Stimulated activated CD8-positive, alpha-beta memory T cell treated with anti-CD3 and anti-CD28 coated beads, Interleukin-4, amount 100 ng/mL, for 1 hour (primary cell): ENCODE measurements at places on chromosomes 1 and 21.

DNA sequence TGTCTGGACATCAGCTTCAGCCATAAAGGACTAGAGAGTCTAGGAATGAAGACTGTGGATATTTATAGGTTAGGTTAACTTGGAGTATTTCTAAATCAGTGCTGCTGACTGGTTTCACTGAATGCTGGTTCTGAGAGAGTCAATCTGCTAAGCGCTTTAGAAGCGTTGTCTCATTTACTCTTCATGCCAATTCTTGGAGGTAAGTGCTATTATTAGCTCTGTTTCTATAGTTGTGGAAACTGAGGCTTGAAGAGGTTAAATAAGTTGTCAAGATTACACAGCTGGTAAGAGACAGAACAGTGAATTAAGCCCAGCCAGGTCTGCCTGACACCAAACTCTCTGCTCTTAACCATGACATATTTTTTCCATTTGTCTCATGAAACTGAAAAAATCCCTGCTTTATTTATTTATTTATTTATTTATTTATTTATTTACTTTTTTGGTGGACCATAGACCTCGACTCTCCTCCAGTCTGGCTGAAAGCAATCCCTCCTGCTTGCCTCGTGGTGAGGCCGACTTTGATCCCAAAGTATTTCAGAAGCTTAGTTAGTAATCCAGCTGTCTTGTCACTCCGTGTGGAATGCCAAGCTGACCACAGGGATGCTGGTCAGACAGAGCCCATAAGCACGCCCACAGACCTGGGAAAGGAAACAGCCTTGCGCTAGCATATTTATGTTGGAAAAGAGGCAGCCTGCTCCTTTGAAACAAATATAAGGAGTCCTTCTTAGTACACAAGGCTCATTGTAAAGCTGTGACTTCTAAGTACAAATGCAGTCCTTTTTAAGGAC is 16.9 kb downstream of the NTMT2 start:
- DNase-seq: no peak

DNA sequence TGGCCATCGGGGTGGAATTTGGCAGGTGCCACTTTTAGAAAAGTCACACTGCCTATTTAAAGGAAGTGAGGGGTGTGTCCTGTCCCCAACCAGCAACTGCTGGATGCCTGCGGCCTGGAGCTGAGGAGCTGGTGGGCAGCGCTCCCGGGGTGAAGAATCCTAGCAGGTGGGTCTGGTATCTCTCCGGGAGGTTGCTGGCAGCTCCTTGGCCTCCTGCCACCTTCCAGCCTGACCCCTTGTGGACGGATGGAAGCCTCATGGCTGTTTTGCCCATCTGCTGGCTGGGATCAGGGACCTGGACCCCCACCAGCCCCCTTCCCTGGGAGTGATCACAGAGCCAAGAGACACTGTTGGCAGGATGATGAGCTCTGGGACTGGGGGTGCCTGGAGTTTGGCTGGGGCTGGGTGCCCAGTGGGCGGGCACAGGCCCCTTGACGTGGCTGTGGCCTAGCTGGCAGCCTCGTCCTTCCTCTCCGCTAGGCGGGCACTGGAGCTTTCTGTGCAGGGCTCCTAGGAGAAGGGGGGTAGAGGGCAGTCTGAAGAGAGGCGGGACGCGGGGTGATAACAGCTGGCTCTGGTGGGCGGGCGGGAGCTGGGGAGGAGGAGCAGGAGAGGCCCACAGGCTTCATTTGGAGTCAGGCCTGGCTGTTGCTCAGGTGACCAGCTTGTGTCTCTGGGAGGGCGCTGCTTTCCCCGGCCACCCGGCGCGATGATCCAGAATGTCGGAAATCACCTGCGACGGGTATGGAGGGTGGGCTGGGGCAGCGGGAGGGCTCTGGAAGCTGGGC is at the start of gene ACOT11:
ACOT11 (plus strand) TSS at position 628 of the 788 bp plus-strand sequence; CDS start at position 710, 82 bp downstream.
- no peak for DNase-seq

DNA sequence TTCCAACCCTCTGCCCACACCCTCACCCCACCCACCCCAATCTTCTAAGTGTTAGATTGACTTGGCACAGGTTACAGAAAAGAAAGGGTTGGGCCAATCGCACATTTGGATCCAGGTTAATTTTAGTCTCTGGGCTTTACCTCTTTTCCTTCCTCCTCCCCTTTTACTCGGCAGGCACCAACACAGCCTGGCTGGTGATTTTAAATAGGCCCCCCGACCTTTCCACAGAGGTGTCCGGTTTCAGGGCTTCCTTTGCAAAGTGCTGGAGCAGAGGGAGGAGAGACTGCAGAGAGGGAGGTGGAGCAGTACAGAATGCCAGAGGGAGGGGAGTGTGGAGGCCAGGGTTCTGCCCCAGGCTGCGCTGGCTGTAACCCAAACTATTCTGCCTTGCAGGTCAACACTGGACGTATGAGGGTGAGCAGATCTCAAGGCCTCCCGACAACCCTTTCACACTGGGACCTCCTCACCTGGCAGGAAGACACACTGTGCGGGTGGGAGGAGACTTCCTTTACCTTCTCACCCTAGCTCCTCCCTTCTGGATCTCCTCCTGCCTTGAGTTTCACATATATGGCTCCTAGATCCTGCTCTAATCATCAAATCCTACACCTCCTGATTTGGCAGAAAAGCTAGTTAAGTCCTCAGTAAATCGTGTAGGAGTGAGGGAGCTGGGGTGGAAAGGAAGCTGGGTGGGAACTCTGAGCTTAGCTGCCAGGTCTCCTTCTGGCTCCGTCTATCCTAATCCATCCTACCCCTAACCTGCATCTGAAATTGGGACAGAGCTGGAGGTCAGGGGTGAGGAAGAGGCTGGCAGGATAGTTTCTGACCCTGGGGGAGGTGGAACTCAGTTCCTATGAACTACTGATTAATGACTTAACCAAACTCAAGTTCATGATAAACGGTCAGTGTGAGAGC is 2.4 kb downstream of the CA14 start:
- DNase-seq: no peak

DNA sequence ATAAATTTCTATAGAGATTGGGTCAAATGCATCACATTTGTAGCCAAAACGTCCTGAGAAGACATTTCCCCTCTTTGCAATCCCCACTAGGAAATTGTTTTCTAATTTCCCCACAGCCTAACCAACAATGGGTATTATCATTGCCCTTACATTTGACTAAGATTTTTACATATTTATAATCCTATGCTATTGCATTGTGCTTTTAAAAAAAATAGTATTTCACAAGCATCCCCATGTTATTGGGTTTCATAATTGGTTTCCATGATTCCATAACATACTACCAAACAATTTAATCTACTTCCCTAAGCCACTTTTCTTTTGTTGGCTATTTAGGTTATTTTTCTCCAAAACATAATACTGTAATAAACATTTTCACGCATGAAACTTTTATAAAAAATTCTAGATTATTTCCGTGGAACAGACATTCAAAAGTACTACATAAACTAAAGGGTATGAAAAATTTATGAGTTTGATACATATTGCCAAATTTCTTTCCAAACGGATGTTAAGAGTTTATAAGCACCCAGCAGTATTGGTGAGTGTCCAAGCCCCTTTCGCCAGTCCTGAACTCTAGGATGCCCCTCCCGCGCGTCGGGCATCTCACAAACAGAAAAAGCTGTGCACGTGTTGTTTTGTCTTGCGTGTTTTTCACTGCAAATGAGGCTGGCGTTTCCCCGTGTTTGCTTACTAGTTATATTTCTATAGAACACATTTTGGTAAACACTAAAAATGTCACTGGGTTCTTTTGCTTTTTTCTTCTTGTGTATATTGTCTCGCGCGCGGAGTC is 2.0 kb upstream of the LHX4 start:
- DNase-seq: no peak

GRCh38 chr1:36918604-36919003 is 115.7 kb downstream of the GRIK3 start:
- no peak for DNase-seq

DNA sequence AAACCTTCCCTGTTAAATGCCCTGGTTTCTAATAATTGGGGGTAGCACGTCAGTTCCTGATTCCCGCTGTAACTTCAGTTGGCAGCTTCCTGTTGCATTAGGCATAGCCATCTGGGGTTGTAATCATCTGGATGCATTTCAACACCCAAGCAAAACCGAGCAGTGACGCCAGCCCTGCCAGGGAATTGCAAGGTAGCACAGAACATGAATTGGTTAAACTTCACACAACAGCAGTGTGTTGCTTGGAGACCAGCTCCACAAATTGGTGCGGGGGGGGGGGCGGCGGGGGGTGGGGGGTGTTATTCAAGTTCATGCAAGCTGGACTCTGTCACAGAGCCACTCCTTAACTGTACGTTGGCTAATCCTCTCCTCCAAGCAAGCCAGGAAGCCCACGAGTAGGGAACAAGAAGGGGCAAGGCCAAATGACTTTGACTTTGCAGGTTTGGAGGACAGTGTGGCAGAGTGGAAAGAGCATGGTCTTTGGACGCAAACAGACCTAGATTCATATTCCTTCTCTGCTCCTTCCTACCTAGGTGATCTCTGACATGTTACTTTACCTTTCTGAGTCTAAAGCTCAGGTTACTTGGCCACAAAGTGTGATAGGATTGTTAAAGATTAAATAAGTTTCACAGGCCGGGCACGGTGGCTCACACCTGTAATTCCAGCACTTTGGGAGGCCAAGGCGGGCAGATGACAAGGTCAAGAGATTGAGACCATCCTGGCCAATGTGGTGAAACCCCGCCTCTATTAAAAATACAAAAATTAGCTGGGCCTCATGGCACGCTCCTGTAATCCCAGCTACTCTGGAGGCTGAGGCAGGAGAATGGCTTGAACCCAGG is 4.7 kb downstream of the LAX1 start:
- no peak for DNase-seq

DNA sequence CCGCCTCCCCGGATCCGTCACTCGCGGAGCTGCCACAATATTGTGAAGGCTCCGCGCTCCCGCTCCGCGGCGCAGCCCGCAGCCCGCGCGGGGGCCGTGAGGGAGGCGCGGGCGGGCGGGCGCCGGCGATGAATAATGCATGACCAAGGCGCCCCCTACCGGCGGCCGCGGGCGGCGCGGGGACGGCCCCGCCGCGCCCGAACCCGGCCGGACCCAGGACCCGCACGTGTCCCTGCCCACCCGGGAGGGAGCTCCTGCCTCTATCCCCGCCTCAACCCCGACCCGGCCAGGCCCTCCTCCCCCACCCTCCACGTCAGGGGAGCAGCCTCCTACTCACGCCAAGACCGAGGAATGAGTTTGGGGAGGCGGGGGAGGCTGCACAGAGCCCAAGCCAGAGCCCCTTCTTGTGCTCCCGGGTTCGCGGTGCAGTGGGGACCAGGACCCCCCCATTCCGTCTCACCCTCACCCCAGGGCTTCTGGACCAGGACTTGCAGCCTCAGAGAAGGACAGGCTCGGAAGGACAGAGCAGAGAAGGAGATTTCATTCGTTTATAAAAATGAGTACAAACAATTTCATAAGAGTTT is 70.8 kb upstream of the CASZ1 start:
- DNase-seq: peak; percentile 33

DNA sequence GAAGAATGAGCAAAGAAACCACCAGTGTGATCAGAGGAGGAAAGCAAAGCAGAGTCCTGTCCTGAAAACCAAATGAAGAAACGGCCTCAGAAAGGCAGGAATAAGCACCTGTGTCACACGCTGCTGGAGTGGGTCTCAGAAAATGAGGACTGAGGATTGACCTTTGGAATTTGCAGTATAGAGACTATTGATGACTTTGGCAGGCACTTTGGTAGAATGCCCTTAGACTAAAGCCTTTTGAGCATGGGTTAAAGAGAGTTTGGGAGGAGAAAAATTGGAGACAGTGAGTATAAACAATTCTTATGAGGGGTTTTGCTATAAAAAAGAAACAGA is 43.2 kb downstream of the HENMT1 start:
- DNase-seq: no peak

DNA sequence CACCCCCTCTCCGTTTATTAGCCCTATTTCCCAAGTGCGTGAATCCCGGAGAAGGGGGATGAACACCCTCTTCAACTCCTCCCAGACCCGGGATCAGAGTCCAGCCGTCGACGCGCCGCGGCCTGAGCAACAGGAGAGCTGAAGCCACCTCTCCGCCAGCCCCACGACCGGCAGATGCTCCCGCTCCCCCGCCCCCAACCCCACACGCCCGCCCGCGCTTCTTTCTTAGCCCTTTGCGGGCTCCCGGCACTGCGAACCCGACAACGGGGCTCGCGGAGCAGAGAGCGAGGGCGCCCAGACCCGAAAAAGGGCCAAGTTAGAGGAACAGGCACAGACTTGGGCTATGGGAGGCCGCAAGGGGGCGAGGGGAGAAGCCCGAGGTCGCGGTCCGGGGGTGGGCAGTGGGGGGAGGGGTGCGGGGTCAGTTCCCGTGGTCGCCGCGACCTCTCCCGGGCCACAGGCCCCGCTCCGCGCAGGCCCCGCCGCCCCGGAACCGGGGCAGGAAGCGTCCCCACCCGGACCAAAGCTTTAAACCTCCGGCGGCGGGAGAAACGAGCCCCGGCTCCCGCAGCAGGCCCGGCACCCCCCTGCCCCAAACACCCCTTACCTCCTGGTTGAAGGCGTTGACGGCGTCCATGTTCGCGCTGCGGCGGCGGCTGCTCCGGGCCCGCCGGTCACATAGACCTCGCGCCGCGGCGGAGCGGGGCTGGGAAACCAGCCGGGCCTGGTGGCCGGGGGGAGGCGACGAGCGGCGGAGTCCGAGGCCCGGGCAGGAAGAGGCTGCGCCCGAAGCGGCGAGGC is 662 bp downstream of the SCAF4 start:
- peak; percentile 9 for DNase-seq

- no peak for DNase-seq
Observed at GRCh38 chr1:58434181-58434580, 112.3 kb downstream of the OMA1 start.

DNA sequence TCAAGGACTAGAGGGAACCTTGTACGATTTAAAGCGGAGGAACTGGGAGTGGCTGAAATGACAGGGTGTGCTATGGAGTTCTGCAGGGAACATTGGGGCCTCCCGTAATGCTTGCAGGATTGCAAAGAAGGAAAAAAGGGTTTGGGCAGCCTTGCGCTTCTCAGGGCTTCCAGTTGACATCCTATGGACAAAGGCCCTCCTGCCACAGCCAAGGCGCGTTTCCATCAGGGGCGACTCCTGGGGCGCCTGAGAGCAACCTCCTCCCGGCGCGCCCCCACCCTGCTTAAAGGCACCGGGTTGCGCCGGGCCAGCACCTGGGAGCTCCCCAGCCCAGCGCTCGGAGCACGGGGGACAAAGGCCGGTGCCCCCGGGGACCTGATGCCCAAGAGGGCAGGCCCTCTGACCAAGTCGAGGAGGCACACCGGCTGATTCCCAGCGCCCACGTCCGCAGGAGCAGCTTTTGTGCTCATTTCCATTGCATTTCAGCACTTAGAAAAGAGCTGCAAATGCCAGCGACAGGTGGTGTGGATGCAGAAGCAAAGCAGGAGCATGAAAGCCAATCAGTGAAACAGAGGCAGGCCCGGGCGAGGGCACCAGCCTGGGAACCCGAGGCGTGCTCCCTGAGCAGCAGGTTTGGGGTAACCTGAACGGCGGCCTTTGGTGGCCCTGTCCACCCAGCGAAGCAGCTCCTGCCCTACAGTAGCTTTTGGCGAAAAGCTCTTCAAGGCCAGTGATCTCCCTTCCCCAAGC is 17.6 kb upstream of the RNF187 start:
- no peak for DNase-seq

DNA sequence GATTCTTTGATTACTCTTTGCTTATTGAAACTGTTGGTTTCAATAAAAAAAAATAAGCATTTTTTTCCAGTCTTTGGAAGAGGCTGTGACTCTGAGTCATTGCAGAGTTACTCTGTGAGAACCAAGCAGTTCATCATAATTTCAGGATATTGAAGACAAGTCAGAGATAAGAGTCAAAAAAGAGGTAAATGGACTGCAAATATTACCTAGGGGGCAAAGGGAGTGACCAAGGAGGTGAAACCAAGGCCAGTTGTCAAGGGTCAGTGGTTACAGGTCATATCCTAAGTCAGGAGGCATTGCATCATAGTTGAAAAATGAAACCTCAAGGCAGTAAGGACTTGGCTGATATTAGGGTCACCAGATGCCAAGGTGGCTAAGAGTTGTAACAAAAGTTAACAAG is 597.1 kb upstream of the USP24 start:
- DNase-seq: no peak

GRCh38 chr1:1562556-1563195 is 12.0 kb downstream of the SSU72 start:
- DNase-seq: no peak
